Large intestine (tissue), 12 donors: ENCODE measurements at places on chromosomes 16 and 17.

DNA sequence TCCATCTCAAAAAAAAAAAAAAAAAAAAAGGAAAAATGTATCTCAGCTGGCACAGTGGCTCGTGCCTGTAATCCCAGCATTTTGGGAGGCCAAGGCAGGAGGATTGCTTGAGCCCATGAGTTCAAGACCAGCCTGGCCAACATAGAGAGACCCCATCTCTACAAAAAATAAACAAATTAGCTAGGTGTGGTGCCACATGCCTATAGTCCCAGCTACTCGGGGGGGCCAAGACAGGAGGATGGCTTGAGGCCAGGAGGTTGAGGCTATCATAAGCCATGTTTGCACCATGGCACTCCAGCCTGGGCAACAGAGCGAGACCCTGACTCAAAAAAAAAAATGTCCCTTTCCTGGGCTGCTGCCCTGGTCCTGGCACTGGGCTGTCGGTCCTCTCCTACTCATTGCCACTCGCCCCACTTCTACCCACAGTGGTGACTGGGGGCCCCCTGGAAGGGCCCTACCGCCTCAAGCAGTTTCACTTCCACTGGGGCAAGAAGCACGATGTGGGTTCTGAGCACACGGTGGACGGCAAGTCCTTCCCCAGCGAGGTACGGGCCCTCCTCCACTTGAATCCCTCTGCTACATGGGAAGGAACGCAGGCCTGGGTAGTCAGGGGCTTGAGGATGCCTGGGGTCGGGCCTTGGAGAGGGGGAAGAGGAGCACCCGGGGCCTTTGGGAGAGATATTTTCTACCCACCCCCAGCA lies 6.1 kb downstream of the CA7 start:
- H3K36me3 ChIP-seq: no peaks in the 10 kb centered on the region
- no peak overlapping the region for H3K27ac ChIP-seq
- no peak overlapping the region for H3K4me3 ChIP-seq
- peaks cover 13% of the 10 kb centered on the region for H3K27me3 ChIP-seq
- H3K4me1 ChIP-seq: peaks cover 18% of the 10 kb centered on the region

DNA sequence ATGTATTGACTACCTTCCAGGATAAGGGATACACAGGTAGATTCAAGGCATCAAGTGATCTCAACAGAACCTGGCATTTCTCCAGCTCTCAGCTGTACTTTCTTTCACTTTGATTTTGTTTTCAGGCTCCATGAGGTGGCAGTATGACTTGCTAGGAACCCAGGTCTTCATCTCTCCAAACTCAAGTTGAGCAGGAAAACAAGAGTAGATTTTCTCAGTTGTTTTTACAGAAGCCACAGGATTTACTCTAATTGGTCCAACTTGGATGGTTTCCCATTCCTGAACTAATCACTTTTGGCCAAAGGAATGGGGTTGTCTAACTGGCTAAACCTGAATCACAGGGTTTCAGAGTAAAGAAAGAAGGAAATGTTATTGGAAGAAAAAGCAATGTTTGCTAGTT lies 146.6 kb downstream of the TRIM37 start:
- peak; percentile 36 for DNase-seq
- no peaks in the 10 kb centered on the region for H3K27me3 ChIP-seq
- no peak overlapping the region for H3K4me3 ChIP-seq

- H3K4me1 ChIP-seq: peaks cover 4% of the 10 kb centered on the region
- no peak overlapping the region for H3K27ac ChIP-seq
- peaks cover 2% of the 10 kb centered on the region for H3K36me3 ChIP-seq
- no peaks in the 10 kb centered on the region for H3K27me3 ChIP-seq
Observed at GRCh38 chr16:49780433-49780832, 75.5 kb downstream of the ZNF423 start.

GRCh38 chr17:50925296-50925891 lies 59.2 kb upstream of the TOB1 start:
- H3K4me1 ChIP-seq: peaks cover 49% of the 10 kb centered on the region
- no peaks in the 10 kb centered on the region for H3K27me3 ChIP-seq
- no peak overlapping the region for H3K27ac ChIP-seq
- H3K4me3 ChIP-seq: no peak overlapping the region

DNA sequence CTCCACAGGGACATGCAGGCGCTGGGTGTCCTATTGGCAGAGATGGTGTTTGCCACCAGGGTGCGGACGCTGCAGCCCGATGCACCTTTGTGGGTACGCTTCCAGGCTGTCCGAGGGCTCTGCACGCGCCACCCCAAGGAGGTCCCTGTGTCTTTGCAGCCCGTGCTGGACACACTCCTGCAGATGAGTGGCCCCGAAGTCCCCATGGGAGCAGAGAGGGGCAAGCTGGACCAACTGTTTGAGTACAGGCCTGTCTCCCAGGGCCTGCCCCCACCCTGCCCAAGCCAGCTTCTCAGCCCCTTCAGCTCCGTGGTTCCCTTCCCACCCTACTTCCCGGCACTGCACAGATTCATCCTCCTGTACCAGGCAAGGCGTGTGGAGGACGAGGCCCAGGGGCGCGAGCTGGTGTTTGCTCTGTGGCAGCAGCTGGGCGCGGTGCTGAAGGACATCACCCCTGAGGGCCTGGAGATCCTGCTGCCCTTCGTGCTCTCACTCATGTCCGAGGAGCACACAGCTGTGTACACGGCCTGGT lies 2.8 kb downstream of the WDR81 start:
- no peaks in the 10 kb centered on the region for H3K27me3 ChIP-seq
- H3K36me3 ChIP-seq: peaks cover 34% of the 10 kb centered on the region
- H3K4me3 ChIP-seq: no peak overlapping the region
- H3K27ac ChIP-seq: no peak overlapping the region

GRCh38 chr16:51682905-51683304 lies 531.8 kb upstream of the SALL1 start:
- H3K27ac ChIP-seq: no peak overlapping the region
- DNase-seq: no peak
- H3K4me3 ChIP-seq: no peak overlapping the region
- no peaks in the 10 kb centered on the region for H3K27me3 ChIP-seq
- H3K36me3 ChIP-seq: no peaks in the 10 kb centered on the region

GRCh38 chr17:50133028-50133768 lies 3.2 kb upstream of the SAMD14 start:
- no peak for DNase-seq
- no peak overlapping the region for H3K27ac ChIP-seq
- peaks cover 28% of the 10 kb centered on the region for H3K4me1 ChIP-seq

DNA sequence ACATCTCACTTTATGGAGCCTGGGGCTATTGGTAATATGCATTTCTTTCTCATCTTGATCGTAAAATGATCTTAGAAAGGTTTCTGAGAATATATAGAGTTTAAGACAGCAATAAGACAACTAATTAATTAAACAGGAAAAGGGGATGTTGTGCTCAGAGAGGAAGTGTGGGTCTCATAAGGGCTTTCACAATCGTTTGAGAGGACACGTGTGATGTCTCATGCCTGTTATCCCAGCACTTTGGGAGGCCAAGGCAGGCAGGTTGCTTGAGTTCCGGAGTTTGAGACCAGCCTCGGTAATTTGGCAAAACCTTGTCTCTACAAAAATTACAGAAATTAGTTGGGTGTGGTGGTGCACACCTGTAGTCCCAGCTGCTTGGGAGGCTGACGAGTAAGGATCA lies 295.6 kb downstream of the WWOX start:
- H3K4me3 ChIP-seq: no peak overlapping the region
- no peak for DNase-seq
- no peak overlapping the region for H3K27ac ChIP-seq
- H3K4me1 ChIP-seq: no peaks in the 10 kb centered on the region

DNA sequence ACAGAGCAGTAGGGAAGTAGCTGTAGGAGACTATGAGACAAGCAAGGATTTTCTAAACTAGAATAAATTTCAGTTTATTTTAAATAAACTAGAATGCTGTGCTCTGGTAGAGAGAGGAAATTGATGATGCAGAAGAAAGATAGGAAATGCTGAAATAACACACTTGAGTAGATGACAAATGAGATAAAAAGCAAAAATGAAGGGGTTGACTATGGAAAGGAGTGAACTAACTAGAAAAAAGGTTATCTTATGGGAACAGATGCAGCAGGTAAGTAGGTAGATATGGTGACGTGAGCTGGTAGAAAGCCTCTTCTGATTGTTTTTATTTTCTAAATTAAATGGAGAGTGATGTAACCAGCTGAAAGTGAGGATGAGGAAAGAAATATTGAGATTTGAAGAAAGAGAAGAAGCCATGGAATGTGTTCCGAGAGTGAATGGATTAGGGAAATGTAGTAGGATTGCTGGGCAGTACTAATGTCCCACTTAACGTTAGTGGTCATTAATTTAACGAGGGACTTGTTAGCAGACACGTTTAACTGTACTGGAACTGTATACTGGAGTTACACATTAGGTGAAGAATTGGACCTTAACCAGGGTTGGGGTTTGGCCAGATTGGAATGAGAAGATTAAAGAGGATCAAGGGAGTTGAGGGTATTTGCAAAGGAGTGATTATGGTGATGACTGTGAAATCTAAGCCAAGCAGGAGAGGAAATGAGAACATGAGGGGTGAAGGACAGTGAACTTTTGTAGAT lies 196.5 kb downstream of the TANC2 start:
- H3K27me3 ChIP-seq: no peaks in the 10 kb centered on the region
- no peak for DNase-seq
- H3K4me3 ChIP-seq: no peak overlapping the region
- no peaks in the 10 kb centered on the region for H3K36me3 ChIP-seq
- no peak overlapping the region for H3K27ac ChIP-seq

DNA sequence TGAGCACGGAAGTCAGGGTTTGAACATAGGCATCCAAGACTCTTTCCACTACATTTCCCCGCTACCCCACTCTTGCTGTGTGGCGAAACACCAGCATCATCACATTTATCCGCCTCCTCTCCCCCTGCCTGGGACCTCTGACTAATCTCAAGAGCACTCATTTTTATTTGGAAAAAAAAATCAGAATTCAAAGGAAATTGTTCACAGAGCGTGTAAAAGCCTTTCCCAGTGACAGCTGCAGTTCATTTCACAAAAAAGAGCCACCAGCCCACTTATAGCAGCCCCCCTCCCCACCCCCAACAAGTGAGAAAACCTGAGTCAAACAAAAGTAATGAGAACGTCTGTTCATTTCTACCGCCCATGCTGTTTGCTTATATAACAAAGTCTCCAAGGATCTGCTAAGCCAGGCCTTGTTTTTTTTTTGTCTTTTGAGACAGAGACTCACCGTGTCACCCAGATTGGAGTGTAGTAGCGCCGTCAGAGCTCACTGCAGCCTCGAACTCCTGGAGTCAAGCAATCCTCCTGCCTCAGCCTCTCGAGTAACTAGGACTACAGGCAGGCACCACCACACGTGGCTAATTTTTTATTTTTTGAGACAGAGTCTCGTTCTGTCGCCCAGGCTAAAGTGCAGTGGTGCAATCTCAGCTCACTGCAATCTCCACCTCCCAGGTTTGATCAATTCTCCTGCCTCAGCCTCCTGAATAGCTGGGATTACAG lies 48.3 kb upstream of the HAPSTR1 start:
- H3K36me3 ChIP-seq: no peaks in the 10 kb centered on the region
- no peaks in the 10 kb centered on the region for H3K27me3 ChIP-seq
- H3K27ac ChIP-seq: no peak overlapping the region
- DNase-seq: no peak
- H3K4me3 ChIP-seq: no peak overlapping the region

DNA sequence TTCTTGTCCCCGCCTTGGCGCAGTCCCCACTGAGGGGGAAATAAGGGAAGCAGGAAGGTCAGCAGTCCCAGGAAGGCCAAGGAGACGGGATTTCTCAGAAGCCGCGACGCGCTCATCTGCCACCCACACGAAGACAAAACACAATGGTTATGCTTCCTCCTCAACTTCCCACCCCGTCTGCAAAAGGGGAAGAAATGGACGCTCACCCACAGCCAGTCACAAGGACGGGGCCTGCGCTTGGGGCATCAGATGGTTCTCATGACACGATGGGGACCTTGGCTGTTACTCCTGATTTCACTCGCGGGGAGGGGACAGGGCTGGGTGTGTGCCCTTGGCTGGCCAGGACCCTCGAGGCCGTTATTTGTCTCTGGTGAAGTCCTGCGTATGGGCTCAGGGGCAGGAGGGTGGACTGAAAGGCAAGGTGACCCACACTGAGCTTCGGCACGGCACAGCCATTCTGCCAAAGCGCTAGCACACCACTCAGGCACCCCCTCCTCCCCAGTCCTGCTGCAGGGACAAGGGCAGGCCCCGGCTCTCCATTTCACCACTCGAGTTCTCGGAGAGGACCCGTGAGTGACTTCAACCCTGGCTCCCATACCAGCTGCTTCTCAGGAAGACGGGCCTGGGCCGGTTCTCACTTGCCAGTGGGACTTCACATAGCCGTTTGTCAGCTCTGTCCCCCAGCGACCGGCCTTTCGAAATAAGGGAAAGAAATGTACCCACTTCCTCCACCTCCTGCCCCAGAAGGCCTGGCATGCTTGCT lies 84.5 kb downstream of the ABR start:
- no peak for DNase-seq
- peak overlapping the region; percentile 73 for H3K27ac ChIP-seq
- H3K36me3 ChIP-seq: peaks cover 71% of the 10 kb centered on the region
- H3K4me1 ChIP-seq: peaks cover 23% of the 10 kb centered on the region
- H3K27me3 ChIP-seq: no peaks in the 10 kb centered on the region

GRCh38 chr17:42247734-42248133 lies 28.5 kb downstream of the STAT5B start:
- no peak overlapping the region for H3K27ac ChIP-seq
- DNase-seq: no peak
- no peaks in the 10 kb centered on the region for H3K36me3 ChIP-seq
- H3K27me3 ChIP-seq: no peaks in the 10 kb centered on the region
- H3K4me1 ChIP-seq: no peaks in the 10 kb centered on the region

DNA sequence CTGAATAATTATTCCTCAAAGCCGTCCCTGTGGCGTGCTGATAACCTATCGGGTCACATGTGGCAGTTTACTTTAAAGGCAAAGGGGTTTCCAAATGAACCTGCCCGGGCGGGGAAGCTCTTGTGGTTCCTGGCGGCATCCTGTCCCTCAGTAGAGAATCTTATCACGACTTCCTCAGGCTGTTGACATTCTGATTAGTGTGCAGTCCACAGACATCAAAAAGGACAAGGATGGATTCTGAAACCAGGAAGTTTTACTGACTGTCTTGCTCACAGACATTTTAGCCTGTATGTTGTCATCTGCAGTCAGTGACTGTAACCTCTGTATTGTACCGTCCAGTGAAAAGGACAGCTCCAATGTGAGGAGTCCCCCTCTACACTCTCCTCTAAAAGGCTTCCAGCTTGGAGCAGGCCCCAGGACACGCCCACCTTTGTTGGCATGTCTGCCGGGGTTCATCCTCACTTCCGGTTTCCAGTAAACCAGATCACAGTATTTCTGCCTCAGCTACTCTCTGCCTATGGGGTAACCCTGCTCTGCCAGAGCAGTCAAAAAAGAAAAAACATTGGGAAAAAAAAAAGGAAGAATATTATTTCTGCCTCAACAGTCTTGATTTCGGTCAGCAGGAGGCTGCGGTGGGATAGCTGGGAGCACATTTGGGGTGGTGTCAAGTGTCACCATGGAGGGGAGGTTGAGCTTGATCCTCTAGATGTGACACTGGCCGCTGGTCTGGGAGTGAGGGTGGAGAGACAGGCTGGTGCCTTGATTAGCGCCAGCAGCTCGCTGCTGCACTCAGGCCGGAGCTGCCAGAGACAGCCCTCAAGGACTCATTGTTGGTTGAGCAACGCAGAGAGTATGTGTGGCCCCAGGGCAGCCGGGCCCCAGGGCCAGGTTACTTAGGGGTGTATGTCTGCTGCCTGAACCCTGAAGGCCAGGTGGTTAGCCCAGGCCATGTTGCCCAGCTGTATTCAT lies 89.0 kb upstream of the DNAH17 start:
- no peaks in the 10 kb centered on the region for H3K27me3 ChIP-seq
- H3K27ac ChIP-seq: peak overlapping the region; percentile 10
- H3K4me3 ChIP-seq: no peak overlapping the region
- peak; percentile 67 for DNase-seq
- H3K36me3 ChIP-seq: no peaks in the 10 kb centered on the region
